ENCODE measurements at places on chromosomes 5 and 9. TPM values are rescaled to one million over a fixed set of nuclear protein-coding genes. Genes with fewer than 3 reads are reported as not detected.

Gene PCDHGB2
- total RNA-seq: not detected

Gene BAAT
- 0.32 TPM for total RNA-seq

Gene OLFM1
- 9.9 TPM for total RNA-seq

Gene SLC6A19
- 0.38 TPM for total RNA-seq

Gene AP3B1
- total RNA-seq: 30.6 TPM

Measured in A549 treated with Hydrocortisone at 1 μM for 4 hours (cell line).